NCI-H2081 treated with DMSO at 0.1 percent for 48 hours (cell line): ENCODE measurements at places on chromosomes 5 and 9.
A peak's percentile ranks its signal among the peaks of the same experiment; 100 is the strongest.

GRCh38 chr9:33133186-33133585 is 34.0 kb downstream of the B4GALT1 start:
- no peak for DNase-seq

- DNase-seq, result no peak
Observed at GRCh38 chr5:100550531-100551051, 15.4 kb downstream of the FAM174A start.

DNA sequence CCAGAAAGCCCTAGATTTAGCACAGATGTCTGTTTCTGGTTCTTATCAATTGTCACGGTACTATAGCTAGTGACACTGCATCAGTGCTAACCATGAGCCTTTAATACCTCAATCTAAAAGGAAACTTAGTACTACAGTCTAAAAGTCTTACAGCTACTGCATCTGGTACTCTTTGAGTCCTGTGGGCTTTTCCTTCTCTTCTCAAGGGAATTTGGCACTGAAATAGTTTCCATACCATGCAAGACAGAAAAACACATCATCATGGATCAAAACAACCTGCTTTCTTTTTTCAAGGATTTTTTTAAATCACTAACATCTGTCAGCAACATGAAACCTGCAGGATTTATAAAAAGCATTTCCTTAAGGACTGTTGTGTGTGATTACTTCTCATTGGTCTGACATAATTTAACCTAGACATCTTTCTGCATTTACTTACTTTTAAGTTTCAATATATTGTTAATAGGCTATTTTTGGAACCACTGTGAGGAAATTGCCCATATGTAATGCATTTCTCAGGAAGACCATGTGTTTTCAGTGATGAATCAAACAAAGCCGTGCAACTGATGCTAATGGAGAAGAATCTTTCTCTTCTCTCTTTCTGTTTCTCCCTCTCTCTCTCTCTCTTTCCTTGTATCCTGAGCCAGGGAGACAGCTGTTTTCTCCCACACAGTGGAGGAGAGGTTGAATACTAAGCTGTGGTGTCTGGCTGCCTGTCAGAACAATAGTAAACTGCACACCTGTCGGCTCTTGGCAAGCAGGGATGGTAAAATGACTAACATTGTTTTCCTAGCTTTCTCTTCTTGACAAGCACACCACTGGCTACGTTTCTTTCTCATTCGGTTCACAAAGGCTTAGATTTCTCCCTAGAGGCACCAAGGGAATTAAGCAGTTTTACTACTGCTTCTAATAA is 273.4 kb downstream of the CSNK1G3 start:
- DNase-seq, result peak; percentile 56

- DNase-seq, result no peak
Observed at GRCh38 chr5:78655746-78656290, 7.2 kb upstream of the LHFPL2 start.
